CD4-positive, alpha-beta T cell treated with Interleukin-17A for 1 hour (primary cell): ENCODE measurements at places on chromosomes 6 and 20.
A peak's percentile ranks its signal among the peaks of the same experiment; 100 is the strongest.

DNA sequence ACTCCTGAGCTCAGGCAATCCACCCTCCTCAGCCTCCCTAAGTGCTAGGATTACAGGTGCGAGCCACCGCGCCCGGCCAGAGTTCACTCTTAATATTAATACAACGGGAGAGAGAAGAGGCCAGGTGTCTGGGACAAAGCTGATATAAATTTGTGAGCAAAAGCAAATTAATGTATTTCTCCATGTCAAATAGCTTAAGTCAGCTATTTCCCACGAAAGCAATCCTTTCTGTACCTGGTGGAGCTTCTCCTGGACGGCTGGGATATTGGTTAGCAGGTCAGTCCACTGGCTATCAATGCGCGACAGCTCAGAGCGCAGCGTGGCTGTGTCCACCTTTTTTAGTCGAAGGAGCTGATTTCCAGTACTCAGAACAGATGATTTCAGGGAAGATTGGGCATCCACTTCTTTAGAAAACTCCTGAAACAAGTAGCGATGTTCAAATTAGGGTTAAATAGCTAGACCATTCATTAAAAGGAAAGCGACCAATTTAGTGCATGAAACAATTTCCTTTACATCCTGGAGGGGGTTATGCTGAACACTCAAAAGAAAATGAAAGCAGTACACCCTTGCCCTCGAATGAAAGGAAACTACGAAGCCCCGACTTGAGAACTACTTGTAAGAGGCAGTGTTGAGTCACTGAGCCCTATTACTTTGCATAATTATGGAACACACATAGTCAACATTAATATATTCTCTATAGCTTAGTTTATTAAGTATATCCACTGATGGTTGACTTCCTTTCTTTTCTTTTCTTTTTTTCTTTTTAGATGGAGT is 403.4 kb downstream of the SYNE1 start:
- peak; percentile 44 for DNase-seq

GRCh38 chr20:38127920-38128528 is 37.0 kb downstream of the TGM2 start:
- no peak for DNase-seq

- DNase-seq, result no peak
These were observed 455.3 kb downstream of the HACE1 start for GRCh38 chr6:104404377-104404776.

DNA sequence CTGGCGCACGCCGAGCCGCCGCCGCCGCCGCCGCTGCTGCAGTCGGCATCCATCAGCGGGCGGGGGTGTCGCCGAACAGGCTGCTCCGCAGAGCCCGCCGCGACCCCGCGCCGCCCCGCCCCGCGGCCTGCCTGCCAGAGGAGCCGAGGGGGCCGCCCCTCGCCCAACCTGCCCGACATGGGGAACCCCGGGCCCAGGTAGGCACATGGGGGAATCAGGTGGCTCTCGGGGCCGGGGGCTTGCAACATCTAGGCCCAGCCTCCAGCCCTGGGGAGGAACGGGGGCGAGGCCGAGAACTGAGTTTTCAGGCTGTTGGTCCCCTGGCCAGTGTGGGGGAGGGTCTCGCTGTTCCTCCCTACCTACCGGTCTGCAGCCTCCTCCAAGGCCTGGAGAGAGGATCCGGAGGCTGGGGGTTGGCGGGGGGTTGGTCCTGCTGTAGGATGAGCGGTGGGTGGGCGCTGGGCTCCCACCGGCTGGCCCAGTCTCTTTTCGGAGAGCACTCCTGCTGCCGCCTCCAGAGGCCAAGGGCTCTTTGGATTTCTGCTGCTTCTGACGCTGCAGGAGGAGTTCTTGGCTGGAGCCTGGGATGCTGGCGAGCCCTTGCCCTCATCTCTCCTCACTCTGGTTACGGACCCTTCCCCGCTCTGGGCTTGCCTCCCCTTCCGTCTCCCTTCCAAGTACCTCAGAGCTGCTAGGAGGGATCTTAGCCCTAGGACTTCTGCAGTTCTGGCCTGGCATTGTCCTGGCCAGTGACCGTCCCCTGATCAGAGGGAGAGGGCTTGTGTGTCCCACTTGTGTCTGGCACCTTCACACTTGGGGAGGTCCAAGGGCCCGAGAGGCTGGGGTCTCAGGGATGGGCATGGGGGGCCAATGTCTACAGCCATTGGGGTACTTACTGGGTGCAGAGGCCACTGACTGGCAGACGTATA is at the start of gene EPB41L1:
TSS of gene EPB41L1 (plus strand) at position 41 of the 929 bp plus-strand sequence. CDS start 19,038 bp downstream, outside the sequence.
- no peak for DNase-seq

- DNase-seq, result no peak
These were observed 44.9 kb downstream of the SNAI1 start for GRCh38 chr20:50027611-50028105.

- peak; percentile 10 for DNase-seq
These were observed 194.8 kb downstream of the MAFB start for GRCh38 chr20:40494248-40494647.

GRCh38 chr6:160132776-160133338 is 11.2 kb downstream of the SLC22A1 start:
- DNase-seq, result no peak

DNA sequence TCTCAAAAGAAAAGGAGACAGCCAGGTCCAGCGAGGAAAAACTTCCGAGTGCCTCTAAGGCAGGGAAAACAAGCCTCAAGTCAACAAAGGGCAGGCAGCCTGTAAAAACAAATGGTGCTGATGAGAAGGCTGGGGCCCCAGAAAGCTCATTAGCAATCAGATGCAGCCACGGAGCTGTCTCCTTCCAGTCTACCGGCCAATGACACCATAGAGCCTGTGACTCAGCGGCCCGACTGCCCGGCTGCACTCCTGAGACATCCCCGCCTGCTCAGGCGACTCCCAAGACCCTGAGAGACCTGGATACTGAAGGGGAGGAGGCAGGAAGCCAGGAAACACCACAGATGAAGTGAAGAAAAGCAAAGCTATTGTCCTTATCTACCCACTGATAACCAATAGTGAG is 120.1 kb upstream of the HDDC2 start:
- no peak for DNase-seq

DNA sequence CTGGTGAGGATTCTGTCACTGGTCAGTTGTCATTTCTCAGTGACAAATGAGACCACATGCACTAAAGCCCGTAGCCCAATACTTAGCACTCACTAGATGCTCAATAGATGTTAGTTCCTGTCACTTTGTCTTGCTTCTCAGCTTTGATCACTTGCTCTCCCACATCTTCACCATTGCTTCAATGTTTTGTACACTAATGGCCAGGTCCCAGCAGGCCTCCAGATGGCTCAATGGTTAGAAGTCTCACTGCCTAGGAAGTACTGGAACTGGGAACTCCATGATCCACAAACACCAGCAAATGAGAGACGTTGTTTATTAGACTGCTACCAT is 502.8 kb upstream of the JARID2 start:
- DNase-seq, result no peak

DNA sequence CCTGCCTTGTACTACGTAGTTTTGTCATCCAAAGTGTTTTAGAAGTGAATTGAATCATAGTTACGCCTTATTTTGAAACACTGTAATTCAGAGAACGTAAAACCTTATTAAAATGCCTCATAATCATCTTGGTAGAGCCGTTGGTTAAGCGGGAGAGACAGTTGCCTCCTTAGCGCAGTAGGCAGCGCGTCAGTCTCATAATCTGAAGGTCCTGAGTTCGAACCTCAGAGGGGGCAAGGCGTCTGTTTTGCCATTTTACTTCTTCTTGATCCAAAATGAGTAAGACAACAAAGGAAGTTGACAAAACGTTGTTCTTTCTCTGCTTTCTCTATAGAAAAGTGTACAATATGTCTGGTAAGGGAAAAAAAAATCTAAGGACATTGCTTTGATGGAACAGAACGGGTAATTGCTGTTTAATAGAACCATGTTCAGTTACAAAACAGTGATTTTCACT is 20.7 kb upstream of the TRIM27 start:
- peak; percentile 88 for DNase-seq

DNA sequence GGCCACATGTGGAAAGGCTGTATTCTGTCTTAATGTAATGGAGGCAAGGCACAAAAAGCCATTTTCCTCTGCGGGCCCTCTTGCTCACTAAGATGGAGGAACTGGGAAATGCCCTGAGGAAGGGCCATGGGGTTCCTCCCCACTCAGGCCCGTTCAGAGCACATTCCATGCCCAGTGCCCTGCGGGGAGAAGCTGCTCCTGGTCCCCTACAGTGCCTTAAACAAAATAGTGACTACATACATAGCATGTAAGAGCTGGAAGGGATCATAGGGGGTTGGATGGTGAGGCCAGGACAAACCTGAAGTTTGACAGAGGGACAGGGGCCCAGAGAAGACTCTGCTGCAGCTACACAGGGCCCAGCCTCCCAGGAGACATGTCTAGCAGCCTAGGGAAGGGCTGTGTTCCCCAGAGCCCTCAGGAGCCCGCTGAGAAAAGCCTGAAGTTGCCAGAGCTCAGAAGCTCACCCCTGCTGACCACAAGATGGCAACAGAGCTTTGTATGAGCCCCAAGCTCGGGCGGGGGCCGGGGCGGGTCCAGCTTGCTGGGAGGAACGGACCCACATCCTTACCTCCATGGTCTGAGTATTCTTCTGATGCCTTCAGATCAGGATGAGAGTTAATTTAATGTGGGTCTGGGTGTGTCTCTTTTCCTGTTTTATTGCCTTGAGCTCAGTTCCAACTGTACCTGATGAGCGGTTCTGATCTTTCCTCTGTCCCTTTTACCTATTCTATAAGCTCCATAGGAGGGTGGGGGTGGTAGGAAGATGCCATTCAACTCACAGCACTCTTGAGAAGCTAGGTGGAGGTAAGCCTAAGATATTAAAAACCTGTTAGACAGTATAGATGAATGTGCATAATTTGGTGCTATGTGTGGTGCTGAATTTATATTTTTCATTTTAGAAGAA is 242.9 kb downstream of the CDC5L start:
- peak; percentile 24 for DNase-seq

- DNase-seq, result no peak
These were observed 2.7 kb downstream of the EYA4 start for GRCh38 chr6:133243723-133244305.

- DNase-seq, result no peak
These were observed 68.8 kb upstream of the TNFAIP3 start for GRCh38 chr6:137798261-137798660.

GRCh38 chr6:27761391-27761790 is 150.8 kb downstream of the OR2B2 start:
- DNase-seq, result no peak

DNA sequence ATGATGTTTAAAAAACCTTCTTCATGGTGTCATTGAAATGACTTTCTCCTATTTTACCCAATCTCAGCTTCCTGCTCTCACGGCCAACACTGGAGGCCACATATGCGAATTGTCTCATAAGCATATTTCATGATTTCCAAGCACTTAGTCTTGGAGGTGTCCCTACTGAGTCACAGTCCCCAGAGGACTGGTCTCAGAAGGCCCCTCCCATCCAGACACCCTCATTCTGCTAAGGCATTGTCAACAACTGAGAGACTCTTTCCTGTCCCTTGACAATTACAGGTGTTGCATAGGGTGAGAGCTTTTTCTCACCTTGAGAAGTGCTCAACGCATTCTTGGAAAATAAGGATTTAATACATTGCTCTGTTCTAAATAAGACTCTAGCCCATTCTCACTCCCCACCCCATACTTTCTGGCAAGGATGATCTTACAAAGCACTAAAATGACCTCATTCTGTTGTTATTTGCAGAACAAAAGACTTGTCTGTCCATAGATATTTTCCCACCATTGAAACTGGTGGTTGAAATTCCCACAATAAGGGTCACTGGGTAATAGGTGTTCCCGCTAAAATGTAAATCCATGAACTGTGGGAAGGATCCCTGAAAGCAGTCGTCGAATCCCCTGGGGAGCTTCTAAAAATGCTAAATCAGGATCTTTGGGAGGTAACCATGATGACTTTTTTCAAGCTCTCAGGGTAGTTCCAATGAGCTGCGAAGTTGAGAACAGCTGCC is 32.3 kb upstream of the SLC22A23 start:
- DNase-seq, result no peak

- DNase-seq, result no peak
These were observed 26.3 kb upstream of the TRAF3IP2 start for GRCh38 chr6:111631903-111632460.

GRCh38 chr6:139243536-139243935 is 48.3 kb downstream of the TXLNB start:
- no peak for DNase-seq

GRCh38 chr6:156502969-156503504 is 274.1 kb upstream of the ARID1B start:
- no peak for DNase-seq

- no peak for DNase-seq
These were observed 7.3 kb downstream of the EYA4 start for GRCh38 chr6:133248241-133249001.

DNA sequence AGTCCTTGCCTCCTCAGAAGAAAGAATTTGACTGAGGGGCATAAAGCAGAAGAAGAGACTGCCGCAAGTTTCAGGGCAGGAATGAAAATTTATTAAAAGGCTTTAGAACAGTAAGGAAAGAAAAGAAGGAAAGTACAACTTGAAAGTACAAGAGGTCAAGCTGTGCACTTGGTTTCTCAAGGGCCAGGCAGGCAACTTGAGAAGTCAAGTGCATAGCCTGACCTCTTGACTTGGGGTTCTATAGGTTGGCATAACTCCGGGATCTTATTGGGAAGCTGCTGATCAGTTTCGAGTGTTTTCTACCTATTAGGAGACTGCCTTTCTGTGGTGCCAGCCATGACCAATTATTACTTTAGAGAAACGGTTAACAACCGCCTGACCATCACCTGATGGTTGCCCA is 237.0 kb upstream of the RGS17 start:
- no peak for DNase-seq

GRCh38 chr6:19440531-19440930 is 396.6 kb upstream of the ID4 start:
- no peak for DNase-seq

DNA sequence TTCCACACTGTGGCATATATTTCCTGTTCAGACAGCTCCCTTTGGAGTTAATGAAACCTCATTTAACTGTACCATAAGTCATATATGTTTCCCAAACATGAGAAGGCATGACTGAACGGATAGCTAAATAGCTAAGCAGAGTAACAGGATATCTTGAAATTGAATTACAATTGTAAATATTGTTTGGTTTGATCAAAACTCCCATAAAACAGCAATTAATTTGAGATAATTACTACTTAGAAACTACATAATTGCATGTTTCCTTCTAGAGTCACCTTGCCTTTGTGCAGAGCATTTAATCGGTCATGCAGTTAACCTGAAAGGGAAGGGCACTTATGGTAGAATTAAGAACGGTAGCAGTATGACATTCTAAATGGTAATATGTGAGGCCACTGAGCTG is 179.0 kb upstream of the MAP3K7 start:
- DNase-seq, result no peak

GRCh38 chr6:83914953-83915352 is 55.5 kb downstream of the CYB5R4 start:
- no peak for DNase-seq

DNA sequence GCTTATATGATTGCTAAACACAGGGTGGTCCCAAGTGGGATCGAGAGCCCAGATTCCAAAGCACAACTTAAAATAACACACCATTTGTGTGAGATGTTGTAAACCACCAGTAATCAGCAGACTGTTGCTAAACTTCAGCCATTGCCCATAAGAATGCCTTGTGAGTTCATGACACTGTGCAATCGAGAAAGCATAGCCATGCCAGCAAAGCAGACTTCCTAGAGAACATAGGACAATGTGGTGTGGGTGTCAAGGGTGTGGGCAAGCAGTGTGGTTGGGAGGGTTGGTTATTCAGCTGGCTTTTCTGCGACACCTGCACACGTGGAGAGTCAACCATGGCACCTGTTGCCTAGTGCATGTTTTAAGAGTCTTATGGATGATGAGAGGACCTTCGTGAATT is 16.1 kb upstream of the CALHM6 start:
- DNase-seq, result no peak
